ENCODE measurements at places on chromosomes 11 and 22. TPM values are rescaled to one million over a fixed set of nuclear protein-coding genes. Genes with fewer than 3 reads are reported as not detected.

DNA sequence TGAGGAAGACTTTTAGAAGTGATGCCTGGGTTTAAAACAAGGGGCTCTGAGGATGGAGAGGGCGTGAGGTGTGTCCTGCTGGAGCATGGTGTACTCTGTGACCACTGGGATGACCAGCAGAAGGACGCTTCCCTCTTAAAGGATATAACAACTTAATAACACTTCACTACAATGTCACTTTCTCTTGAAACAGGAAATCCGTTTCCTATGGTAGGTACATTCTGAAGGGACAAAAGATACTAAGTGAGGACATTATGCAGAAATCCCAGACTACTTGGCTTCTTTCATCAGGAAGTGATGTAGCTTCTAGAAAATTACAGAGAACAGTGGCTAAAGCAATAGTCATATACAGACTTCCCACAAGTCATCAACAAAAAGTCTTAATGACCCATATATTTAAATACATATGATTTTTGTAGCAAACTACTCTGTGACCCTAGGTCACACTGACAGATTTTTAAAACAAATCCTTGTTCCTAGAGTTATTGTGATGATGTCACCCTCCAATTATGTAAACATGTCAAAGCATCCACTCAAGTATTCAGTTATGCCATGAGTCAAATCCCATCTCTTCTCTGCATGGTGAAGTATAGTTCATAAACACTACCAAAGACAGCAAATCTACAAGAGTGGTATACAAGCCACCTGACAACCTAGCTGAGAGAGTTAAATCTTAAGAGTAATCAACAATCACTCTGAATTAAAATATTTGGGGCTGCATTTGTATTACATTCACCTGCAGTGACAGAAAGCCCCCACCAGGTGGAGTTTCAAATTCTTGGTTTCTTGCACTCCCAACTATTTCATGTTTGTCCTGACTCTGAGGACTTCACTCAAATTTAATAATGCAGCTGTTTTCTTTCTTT is 32.8 kb downstream of the PITPNB start:
- peak; percentile 58 for DNase-seq

DNA sequence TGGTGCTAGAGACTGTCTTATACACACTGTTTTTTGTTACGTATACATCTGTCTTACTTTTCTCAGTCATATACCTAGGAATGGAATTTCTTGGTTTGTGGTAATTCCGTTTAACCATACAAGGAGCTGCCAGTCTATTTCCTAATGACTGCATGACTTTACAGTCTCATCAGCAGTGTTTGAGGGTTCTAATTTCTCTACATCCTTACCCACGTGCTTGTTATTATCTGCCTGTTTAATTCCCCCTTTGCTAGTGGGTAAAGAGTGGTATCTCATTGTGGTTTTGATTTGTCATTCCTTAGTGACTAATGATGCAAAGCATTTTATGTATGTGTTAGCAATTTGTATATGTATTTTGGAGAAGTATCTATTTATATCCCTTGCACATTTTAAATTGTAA is 1008.0 kb downstream of the FAM181B start:
- DNase-seq: no peak

DNA sequence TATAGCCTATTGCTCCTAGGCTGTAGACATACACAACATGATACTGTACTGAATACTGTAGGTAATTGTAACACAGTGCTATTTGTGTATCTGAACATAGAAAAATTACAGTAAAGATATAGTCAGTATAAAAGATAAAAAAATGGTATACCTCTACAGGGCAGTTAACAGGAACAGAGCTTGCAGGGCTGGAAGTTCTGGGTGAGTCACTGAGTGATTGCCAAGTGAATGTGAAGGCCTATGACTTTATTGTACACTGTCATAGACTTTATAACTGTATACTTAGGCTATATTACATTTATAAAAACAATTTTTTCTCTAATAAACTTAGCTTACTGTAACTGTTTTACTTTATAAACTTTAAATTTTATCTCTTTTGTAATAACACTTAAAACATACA is 332.4 kb upstream of the ARHGAP42 start:
- no peak for DNase-seq

DNA sequence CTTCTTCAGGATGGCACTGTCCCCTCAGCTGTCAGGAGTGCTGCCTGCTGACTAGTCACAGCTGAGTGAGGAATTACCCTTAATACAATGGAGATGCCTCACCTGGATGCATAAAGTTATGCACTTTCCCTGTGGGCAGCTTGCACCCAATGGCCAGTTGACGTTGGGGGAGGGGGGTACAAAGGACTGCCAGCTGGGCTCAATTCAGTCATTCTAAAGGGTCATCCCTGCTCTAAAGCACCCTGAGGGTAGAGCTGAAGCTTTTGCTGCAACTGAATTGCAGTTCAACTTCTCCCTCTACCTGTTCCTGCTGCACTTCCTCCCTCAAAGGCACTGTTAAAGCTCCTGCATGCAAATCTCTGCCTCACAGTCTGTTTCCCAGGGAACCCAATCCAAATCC is 147.8 kb upstream of the SESN3 start:
- DNase-seq: no peak

DNA sequence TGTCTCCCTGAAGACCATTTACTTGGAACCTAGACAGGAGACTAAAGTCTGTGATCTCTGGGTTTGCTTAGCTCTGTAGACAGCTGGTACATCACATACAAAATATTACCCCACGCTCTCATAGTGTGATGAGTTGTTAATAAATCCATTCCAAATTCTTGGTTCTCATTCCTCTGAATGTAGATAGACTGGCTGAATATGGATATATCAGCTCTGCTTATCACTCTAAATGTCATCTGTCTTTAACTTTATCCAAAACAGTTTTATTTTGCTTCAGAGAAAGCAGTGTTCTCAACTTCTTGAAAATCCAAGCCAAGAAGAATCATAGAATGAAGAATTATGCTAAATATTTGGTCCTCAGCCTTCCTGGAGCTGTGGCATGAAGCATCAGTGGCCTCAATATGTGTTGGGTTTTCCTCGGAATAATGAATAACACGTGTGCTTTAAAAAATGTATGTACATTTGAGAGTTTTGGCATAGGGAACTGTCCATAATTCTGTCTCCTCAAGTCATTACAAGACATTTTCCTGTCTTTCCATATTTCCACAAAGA is 10.5 kb upstream of the LDLRAD3 start:
- DNase-seq: no peak

DNA sequence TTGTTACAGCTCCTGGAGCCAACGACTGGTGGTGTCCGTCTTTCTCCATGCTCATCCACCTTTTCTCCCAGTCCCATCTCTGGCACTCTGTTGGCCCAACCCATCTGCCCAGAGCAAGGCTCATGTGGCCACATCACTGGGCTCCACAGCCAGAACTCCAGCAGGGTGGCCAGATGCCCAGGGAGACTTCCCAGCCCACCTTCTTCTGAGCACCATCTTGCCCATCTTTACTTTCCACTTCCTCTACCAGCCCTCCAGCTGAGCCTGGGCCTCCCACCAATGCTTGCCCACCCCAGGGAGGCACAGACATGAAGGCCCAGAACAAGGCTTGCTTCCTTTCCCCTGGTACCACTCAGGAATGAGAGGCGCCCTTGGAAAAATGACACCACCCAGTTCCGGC is 116.8 kb downstream of the BUD13 start:
- DNase-seq: no peak

DNA sequence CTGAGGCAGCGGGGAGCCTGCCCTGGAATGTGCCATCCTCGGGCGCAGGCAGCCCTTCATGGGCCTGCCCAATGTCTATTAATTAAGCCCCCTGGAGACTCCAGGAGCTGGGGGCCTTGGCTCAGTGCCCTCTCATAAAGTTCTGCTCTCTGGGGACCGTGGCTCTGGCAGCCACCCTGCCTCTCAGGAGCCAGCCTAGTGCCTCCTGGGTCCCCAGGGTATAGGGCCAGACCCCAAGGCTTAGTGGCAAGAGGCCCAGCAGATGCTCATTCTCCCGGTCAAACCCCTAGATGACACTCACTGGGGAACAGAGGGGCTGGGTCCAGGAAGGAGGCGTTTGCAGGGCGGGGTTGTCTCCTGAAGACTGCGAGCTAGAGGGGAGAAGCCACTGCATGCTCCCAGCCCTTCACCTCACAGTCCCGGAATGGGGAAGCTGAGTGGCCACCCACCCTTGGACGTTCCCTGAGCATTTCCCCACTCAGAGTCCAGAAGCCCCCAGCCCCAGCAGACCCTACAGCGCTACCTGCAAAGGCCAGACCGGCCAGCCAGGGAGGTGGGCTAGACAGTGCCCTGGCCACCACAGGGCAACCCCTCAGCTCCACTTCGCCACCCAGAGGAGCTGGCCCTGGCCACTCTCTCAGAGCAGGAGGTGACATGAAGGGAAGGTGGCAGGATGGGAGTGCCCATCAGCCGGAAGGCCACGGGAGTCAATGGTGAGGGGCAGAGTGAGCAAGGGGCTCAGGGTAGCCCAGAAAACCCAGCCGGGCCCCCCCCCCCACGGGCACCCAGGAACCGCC is 83.0 kb downstream of the CDKN1C start:
- no peak for DNase-seq

GRCh38 chr22:22161924-22162851 is 82.4 kb upstream of the VPREB1 start:
- no peak for DNase-seq

DNA sequence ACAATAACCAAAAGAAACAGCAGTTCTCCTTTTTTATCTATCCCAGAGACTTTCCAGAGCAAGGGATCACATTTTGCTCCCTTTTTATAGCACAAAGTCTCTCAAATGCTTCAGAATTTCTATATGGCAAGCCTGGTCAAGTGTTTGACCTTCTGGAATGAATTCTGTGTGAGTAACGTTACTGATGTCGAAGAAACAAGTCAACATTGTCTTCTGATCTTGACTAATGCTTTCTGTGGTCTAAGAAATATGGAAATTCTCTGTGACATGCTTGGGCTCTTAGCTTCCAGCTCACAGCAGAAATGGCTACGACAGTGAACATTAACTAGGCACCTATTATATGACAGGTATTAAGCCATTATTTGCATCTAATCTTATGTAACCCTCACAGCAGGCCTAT is 411.7 kb downstream of the CADM1 start:
- no peak for DNase-seq

GRCh38 chr22:26354707-26355106 is 74.4 kb upstream of the ASPHD2 start:
- DNase-seq: no peak

DNA sequence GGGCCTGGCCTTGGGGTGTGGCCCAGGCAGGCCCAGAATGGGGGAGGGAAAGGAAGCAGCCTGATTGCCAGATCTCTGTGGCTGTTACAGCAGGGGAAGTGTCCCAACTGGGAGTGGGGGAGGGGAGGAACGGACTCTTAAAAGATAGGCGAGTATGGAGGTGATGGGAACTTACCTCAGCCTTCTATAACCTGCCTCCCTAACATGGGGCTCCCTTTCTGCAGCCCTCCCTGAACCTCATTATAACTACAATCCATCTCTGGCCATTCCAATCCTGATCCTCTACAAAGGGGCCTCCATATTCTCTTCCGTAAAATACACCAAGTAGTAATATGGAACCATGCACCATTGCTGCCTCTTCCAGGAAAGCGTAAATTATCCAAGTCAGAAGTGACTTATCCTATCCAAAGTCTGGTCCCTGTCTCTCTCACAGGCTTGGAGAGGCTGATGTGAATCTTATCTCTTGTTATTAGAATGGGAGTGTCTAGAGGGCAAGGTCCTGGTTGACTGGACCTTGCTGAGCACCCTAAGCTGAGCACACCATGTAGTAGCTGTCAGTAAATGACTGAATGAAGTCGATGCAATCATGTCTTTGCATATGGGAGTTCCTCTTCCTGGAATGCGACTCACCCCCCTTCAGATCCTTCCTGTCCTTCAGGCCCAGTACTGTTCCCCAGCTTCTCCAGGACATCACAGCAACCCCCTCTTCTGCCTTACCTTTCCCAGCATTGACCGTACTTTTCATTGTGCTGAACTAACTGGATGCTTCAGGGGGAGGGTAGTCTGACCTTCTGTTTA is 5.9 kb downstream of the RHOG start:
- no peak for DNase-seq

- no peak for DNase-seq
Measured at GRCh38 chr11:15918674-15919073, 437.7 kb downstream of the SOX6 start.

GRCh38 chr11:65422633-65423515 is at the start of gene NEAT1:
TSS of gene NEAT1 (plus strand) at chr11:65422798.
- peak; percentile 95 for DNase-seq

DNA sequence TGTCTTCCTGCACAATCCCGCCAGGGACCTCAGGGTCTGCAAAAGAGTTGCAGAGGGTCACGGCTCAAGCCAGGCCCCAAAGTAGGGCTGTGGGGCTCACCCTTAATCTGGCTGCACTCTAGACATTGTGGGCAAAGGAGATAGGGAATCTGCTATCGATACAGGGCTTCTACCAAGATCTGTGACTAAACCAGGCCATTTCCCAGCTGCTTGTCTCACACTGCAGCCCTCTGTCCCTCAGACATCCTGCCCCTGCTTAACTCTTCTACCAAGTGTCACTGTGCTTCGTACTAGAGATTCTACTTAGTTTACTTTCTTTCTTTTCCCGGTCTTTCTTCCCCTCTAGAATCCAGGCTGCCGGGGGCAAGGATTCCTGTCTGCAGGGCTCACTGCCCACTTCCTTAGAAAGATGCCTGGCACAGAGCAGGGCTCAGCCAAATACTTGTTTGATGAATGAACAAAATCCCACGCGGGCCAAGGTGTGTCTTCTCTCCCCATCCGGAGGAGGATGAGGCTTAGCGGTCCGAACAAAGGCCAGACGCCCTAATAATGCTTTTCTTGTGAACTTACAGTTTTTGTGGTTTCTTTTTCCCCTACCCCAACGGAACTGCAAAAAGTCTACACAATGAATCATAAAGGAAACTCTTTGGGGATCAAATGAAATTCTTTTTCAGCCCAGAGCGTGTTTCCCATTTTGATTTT is 61.3 kb upstream of the ANO1 start:
- no peak for DNase-seq

DNA sequence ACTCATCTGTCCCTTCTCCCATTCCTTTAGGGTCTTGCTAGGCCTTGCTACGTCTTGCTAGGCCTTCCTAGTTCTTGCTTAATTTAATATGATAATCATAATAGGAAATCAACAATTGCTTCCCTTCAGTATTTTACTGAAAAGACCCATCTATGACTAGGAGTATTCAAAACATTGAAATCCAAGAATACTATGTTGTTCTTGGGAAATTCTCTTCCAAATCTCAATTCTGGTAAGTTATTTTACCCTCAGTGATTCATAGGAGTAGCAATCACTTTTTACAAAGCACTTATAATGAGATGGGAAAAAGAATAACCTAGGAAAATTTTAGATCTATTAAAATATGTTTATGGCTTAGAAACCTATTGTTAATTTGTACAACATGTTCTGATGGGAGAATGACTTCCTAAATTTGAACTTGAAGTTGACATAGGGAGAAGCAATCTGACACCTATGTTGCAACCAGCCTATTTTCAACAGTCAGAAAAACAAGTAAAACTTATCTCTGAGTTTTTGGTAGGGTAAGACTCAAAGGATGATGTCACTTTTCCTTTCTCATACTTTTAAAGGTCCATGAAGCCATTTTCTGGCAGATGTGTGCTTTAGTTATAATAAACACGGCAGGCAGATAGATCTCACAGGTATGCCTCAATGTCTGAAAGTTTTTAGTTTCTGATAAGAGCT is 29.5 kb upstream of the HIPK3 start:
- no peak for DNase-seq

The PHETA2 gene
- 6.5 TPM for total RNA-seq

The TMPRSS4 gene
- 157 TPM for total RNA-seq

The MPEG1 gene
- total RNA-seq: not detected

The SELENOM gene
- 0.64 TPM for total RNA-seq

The MEI1 gene
- total RNA-seq: not detected

The PANX3 gene
- not detected for total RNA-seq

Measured in HT-29 (cell line).